Fibroblast of pulmonary artery (primary cell): ENCODE measurements at places on chromosomes 1 and 21.

GRCh38 chr21:44519346-44520325, 20.4 kb downstream of the KRTAP10-1 start:
- DNase-seq = no peak

DNA sequence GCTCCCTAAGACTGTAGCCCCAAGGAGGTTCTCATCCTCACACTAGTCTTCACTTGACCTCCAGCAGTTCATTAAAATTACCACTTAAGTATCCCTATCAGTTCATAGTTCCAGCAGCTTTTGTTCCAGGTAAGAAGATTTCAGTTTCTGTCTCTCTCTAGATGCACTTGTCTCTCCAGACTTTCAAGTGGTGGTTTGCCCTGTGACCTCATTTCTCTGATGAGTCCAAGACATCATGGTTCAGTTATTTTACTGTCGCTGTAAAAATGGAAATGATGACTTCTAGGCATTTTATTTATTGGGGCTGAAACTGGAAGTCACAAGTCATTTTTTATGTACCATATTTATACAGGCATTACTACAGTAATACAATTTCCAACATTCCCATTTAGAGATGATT, 17.9 kb upstream of the RGS18 start:
- DNase-seq = no peak

- DNase-seq = peak; percentile 27
These were observed 267.3 kb upstream of the DUSP10 start for GRCh38 chr1:222009105-222009730.

GRCh38 chr1:115230281-115230680, 107.8 kb downstream of the NGF start:
- DNase-seq = no peak

DNA sequence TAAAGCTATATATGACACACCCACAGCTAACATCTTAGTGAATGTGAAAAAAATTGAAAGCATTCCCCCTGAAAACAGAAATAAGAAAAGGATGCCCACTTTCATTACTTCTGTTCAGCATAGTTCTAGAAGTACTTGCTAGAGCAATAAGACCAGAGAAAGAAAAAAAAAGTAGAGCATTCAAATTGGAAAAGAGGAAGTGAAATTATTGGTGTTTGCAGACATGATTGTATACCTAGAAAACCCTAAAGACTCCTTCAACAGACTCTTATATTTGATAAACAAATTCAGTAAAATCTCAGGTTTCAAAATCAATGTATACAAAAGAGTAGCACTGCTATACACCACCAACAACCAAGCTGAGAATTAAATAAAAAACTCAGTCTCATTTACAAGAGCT, 1461.0 kb downstream of the AMY1C start:
- no peak for DNase-seq

DNA sequence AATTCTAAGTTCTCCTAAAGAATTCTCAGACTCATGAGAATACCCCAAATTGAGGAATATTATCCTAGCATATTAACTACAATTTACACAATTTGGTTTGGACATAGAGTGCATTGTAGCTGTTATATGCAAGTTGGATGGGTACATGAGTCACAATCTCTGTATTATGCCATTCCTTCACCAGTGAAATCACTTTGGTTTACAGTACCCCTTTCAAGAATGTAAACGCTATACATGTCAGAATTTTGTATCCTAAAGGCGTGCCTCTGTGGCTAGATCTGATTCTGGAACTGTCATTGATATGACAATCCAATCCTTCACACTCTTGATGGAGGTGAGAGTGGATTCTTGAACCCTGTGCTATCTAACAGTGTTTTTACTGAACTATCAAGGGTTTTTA, 6.7 kb upstream of the IL10RB start:
- DNase-seq = no peak

- DNase-seq = no peak
These were observed 149.8 kb upstream of the PALMD start for GRCh38 chr1:99496067-99496466.

DNA sequence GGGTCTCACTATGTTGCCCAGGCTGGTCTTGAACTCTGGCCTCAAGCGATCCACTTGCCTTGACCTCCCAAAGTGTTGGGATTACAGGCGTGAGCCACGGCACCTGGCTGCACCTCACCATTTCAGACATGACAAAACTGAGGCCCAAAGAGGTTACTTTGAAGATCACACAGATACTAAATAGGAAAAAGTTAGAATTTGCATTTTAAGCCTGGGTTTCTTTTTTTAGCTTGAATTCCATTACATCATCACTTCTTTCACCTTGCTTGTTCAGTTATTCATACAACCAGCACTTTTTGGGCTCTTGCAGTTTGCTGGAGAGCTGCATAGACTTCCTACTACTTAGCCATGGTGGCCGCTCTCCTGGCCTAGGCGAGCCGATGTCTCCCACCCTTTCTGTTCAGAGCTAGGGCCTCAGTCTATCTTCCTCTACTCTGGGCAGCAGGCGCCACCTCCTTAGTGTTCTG, 16.3 kb upstream of the CD2 start:
- no peak for DNase-seq

- no peak for DNase-seq
These were observed 172.2 kb downstream of the PRDM16 start for GRCh38 chr1:3241236-3241550.

DNA sequence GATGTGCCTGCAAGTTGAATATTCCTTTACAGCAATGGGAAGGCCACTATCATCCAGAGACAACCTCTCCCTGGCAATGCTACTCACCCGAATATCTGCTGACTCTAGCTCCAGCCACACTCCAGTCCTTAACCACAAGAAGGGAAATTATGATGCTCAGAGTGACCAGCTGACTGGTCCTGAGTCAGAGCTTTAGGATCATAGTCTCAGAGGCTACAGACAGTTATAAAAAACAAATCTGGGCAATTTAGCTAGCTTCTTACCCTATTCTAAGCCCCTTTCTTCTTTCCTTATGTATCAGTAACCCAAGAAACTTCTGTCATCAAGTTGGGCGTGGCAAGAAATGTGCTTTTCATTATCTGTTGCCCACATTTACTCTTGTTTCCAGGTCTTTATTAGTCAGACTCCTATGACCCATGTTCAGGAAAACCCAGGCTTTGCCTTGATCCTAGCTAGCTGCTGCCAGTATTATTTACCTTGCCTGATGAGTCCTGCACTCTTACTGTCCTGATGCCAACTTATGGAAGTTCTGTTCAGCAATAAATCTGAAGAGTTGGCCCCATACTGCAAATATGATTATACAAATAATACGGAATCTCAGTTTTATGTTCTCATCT, 207.0 kb downstream of the TTLL7 start:
- no peak for DNase-seq

DNA sequence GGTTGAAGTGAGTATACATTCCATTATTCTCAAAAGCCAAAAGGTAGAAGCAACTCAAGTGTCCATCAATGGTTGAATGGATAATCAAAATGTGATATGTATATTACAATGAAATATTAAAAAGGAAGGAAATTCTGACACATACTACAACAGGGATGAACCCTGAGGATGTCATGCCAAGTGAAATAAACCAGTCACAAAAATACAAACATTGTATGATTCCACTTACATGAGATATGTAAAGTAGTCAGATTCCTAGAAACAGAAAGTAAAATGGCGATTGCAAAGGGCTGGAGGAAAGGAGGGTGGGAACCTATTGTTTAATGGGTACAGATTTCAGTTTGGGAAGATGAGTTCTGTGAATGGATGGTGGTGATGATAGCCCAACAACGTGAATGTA, 5.8 kb downstream of the SLC44A3 start:
- no peak for DNase-seq

DNA sequence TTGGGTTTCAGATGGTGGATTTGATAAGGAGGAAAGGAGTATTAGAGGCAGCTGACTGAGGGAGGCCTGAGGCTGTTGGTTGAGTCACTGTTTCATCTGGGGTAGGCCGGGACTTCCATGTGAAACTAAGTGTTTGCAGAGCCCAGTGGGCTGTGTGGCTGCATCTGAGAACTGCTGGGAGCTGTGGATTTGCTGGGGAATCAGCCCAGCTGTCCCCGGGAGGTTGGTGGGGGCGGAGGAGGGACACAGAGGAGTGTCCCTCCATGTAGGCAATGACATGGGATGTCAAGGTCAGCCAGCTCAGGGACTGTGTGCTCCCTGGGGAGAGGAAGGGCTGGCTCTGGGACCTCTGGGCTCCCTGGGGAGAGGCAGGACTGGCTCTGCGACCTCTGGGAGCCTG, 36.4 kb downstream of the SLC2A7 start:
- DNase-seq = no peak

- DNase-seq = no peak
These were observed 7.2 kb downstream of the ZDHHC18 start for GRCh38 chr1:26833432-26834405.

DNA sequence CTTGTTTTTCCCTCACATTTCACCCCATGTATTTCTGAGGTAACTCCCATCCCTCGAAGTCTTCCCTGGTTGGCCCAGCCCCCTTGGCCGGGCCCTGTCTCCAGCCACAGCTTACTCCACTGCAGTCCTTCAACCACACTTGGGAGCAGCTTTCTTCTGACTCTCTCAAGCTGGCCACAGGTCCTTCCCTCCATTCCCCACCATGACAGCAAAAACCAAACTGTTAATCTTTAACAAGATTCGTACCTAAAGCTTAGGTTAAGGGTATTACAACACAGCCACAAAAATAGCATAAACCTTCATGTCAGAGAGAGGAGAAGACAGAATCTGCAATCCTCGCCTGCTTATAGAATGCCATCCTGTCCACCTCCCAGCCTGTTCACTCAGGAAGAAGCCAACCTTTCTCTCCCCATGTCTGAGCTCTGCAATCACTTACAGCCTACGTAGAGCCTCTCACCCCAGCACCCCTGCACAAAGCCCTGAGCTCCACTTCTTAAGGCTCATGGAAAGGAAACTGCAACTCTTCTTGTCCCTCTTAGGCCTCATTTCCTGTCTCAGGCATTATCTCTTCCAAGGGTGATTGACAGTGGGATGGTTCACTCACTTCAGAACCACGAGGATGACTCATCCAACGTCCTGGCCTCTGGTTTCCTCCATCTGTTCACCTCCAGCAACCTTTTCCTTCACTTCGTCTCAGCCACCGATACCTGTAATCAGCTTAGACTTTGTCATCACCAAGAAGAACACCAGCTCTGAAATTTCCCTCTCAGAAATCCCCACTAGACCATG, 72.8 kb downstream of the CD2 start:
- peak; percentile 67 for DNase-seq

DNA sequence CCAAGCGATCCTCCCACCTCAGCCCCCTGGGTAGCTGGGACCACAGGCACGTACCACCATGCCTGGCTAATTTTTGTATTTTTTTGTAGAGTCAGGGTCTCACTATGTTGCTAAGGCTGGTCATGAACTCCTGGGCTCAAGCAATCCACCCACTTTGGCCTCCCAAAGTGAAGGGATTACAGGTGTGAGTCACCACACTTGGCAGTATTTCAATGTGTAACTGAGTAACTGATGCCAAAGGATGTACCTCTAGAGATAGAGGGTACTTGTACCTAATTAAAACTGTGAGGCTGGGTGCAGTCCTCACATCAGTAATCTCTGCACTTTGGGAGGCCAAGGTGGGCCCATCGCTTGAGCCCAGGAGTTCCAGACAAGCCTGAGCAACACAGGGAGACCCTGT, 258.7 kb upstream of the DMRTA2 start:
- no peak for DNase-seq
